ENCODE measurements at places on chromosomes 1 and 21. TPM values are rescaled to one million over a fixed set of nuclear protein-coding genes. Genes with fewer than 3 reads are reported as not detected.

RCSD1 gene
- total RNA-seq, result 101 TPM

NUP210L gene
- 0.35 TPM for total RNA-seq

C1orf94 gene
- total RNA-seq, result not detected

HCN3 gene
- total RNA-seq, result 1.7 TPM

VCAM1 gene
- 0.12 TPM for total RNA-seq

HMCN1 gene
- 0.16 TPM for total RNA-seq

TXNDC12 gene
- 40.3 TPM for total RNA-seq

COL16A1 gene
- not detected for total RNA-seq

BARHL2 gene
- not detected for total RNA-seq

SASS6 gene
- total RNA-seq, result 2.8 TPM

CDK18 gene
- total RNA-seq, result 1.9 TPM

OR2T2 gene
- not detected for total RNA-seq

Data from T-cell (primary cell).